ENCODE measurements at places on chromosomes 6 and 20.

DNA sequence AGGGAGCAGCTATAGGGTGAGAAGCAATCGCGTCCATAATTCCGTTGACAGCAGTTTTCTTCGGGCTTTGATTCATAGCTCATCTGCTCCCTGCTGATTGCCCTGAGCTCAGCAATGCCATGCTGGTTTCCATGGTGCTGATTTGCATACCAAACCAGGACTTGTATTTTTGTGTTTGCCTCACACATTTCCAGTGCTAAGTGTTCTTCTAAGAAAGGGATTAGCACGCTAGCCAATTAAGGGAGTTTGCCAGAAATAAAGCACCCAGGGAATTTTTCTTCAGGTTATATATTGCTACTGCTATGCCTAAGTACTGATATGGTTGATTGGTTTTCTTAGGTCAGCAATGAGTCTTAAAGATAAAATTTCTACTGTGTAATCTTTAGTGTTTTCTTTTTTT is 177.6 kb downstream of the PLCB1 start:
- no peak for DNase-seq

DNA sequence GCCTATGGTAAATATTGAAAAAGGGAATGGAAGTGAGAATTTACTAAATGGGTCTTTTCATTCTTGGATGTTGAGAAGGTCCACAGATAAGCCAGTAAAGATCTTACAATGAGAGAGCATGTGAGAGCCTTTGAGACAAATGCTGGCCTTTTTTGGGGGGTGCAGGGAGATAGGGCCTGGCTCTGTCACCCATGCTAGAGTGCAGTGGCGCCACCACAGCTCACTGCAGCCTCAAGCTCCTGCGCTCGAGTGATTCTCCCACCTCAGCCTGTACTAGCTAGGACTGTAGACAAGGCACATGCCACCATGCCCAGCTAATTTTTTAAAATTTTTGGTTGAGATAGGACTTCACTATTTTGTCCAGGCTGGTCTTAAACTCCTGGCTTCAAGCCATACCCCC is 63.2 kb upstream of the TMEM181 start:
- DNase-seq = no peak

- DNase-seq = no peak
Measured at GRCh38 chr6:129488313-129488712, 221.7 kb downstream of the ARHGAP18 start.

DNA sequence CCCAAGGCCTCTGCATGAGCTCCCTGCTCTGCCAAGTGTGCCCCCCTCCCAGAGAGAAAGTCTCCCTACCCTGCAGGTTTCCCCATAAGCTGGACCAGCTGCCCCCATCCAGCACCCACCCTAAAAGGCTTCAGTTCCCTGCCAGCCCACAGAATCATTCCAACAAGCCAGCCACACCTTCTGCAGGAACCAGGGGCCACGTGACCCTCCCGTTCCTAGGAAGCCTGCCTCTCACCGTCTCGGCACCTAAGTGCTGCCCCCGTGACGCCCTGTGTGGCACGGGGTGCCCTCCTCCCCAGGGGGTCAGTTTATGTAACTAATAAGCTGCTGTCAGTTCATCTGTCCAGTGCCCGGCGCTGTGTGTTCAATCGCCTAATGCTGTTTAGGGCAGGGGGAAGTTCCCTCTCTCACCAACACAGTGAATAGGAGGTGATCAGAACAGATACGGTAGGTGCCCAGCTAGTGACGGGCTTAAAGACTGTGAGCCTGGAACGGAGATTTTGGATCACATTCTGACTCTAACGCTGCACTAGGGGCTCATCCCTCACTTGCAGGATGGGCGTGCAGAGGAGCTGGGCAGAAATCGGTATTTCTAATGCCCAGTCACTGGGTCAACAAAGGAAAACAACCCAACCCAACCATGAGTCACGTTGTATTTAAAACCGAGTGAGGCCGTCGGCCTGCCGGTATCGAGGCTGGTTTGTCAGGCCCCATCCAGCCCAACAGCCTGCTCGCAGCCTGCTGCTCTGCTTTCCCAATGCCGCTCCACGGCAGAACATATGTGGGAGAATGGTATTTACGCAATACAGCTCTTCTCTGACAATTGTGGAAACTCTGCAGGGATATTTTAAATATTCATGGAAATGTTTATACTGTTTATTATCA is 56.0 kb downstream of the RAMACL start:
- no peak for DNase-seq

DNA sequence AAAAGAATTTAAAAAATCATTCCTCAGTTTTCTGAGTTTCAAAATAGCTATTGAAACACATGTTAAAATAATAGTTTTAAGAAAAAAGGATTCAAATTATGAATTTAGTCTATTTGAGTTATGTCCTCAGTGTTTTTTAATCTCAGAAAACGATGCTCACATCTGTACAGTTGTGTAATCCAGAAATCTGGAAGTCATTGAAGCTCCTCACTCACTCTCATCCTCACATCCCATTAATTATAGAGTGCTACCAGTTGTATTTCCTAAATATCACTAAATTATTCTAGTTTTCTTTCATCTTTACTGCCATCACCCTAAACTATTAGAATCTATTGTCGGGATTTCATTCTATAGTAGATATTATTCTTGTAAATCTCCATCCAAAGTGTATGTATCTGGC is 234.7 kb upstream of the RIMS1 start:
- no peak for DNase-seq

DNA sequence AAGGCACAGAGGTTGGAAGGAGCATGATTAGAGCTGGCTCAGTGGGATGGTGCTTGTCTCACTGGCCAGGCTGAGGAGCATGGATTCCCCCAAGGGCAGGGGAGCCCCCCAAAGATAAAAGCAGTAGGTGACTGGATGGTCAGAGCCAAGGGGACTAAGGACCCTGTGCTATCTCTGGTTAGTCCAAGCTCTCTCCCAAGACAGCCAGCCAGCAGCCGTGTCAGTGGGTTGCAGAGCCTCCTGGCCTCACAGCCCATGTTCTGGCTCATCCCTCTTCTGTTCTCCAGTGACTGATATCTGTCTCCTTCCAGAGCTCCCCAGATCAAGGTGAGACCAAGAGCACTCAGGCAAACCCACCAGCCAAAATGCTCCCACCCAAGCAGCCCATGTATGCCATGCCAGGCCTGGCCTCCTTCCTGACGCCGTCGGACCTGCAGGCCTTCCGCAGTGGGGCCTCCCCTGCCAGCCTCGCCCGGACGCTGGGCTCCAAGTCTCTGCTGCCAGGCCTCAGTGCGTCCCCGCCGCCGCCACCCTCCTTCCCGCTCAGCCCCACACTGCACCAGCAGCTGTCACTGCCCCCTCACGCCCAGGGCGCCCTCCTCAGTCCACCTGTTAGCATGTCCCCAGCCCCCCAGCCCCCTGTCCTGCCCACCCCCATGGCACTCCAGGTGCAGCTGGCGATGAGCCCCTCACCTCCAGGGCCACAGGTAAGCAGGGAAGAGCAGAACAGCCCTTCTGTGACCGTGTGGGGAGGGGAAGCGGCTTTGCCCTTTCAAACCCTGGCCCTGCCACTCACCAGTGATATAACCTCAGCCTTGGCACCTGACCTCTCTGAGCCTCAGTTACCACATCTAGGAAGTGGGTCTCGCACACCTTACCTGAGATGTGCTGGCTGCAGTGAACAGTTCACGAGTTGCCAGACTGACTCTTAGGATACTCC is 121.3 kb downstream of the JPH2 start:
- no peak for DNase-seq

GRCh38 chr6:92820601-92821000 is 598.8 kb downstream of the EPHA7 start:
- no peak for DNase-seq

- DNase-seq = no peak
Measured at GRCh38 chr20:62880935-62881661, 19.5 kb upstream of the TCFL5 start.

DNA sequence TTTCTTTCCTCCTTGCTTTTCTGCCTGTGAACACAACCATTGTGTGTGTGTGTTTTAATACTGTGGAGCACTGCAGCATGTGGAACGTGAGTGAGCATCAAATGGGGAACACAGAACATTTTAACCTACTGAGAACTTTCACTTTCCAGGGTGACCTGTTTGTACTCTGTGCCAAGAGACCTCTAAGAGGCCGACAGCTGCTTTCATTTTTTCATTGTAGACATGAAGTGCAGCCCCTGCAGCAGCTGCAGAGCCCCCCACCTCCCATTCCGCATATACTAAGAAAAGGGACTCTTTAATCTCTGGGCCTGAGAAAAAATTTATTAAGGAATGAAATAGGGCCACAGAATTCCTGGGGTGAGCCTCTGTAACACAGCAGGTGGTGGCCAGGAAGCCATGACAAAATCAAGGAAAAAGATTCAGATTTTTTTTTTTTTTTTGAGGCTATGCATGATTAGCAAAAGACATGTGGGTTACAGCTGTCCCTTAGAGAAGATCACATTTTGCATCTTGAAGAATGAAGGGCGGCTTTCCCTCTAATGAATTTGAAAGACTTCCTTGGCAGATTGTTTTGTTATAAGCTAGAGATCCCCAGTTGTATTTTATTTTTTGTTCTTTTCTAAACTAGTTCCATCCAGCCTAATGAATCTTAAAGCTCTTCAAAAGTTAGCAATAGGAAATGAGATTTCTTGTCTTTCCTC is 503.4 kb downstream of the CD109 start:
- DNase-seq = no peak

DNA sequence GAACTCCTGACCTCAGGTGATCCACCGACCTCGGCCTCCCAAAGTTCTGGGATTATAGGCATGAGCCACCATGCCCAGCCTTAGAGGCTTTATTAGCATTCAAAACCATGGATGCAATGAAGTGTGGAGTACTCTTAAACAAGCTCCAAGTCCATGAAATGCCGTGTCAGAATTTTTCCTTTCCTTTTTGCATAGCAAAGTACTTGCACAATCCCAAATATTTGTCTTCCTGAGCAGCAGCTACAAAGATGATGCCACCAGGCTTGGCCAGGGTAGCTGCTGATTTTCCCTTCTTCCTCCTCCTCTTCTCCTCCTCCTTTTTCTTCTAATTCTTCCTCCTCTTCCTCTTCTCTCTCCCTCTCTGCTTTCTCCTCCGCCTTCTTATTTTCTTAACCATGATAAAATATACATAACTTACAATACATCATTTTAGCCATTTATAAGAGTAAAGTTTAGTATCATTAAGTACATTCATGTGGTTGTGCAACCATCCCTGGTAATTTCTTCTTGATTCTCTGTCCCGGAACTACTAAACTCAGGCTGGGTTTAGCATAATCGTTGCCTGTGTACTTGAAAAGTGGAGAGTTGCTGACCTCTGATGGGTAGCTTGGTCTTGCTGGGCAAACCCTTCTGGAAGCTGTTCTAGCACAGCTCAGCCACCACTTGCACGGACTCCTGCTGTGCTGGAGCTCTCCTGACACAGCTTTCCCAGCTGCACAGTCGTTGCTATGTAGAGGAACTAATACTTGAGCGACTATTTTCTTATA is 20.3 kb downstream of the MUCL3 start:
- no peak for DNase-seq

GRCh38 chr20:57414867-57415592 is 23.8 kb downstream of the RBM38 start:
- no peak for DNase-seq

GRCh38 chr6:98782772-98783171 is 51.6 kb upstream of the POU3F2 start:
- no peak for DNase-seq

DNA sequence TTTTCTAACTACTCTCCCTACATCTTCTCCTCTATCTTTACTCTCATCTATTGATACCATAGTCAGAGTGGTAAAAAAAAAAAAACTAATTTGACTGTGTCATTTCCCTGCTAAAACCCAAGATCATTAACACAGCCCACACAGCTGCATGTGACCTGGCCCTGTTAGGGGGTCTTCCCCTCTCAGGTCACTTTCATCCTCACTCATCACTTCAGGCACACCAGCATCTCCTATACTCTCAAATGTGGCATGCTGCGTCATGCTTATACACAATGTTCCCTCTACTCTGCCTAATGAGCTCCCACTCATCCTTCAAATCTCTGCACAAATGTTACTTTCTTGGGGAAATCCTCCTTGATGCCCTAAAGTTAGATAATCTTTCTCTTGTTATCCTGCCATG is 86.8 kb downstream of the CDK19 start:
- no peak for DNase-seq

DNA sequence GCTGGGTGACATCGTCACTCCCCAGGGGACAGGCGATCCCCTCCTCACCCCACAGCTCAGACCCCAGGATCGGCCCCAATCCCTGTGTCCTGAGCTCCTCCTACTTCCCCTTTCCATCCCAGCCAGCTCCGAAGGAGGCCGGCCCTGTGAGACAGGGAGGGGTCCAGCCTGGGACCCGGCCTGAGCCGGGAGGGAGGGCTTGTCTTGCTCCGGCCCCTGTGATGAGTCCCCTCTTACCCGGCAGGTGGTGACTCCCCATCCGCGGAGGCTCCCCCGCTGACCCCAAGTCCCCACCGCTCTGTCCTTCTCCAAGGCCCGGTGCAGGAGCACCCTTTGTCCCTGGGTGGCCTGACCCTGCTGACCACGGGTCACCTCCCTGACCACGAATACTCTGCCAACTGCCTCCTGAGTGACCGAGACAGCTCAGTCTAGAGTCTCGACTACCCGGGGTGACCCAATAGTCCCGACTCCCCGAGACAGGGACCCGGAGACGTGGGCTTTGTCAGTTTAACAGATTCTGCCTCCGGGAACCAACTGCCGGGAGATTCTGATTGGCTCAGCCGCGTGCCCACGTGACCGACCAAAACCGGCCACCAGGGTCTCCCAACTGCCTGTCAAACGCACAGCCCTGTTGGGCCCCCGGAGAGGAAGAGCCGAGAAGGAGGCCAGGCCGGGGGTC is 187.4 kb upstream of the PROKR2 start:
- DNase-seq = no peak

DNA sequence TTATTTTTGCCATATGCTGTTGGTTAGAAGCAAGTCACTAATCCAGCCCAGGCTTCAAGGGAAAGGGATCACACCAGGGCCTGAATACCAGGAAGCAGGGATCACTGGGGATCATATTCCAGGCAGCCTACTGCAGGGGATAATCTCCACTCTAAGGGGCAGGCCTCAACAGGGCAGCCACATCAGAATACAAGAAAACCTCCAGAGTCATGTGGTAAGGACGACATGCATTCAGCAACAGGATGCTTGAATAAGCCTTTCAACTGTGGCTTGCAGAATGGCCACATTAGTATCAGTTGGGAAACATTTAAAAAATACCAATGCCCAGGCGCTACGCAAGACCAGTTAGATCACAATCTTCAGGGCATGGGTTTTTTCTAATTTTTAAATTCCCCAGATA is 109.1 kb downstream of the LY86 start:
- DNase-seq = no peak

- DNase-seq = no peak
Measured at GRCh38 chr6:106883808-106884262, 90.7 kb downstream of the CD24 start.

DNA sequence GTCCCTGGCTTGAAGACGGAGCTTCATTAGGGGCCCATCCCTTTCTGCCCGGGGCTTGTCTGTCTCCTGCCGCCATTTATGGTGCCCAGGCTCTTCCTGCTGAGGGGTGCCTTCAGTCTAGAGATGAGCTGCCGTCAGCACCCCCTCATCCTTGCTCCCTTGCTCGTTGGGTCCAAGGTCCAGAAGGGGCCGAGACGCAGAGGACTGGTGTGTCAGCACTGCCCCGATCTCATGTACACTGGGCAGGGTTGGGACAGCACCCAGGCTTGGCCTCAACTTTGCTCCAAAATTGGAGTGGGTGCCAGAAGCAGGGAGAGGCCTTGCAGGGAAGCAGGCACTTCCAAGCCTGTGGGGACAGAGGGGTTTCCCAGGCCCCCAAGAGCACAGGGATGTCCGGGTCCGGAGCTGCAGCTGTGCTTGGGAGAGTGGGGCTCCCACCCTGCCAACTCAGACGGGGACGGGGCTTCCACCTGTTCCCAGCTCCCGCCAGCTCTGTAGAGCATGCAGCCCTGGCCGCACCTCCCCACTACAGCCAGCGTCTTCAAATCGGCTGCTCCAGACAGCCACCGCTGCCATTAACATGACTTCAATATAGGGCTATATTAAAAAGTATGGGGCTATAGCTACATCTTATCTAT is 488.8 kb downstream of the TENT5A start:
- DNase-seq = no peak
